ENCODE measurements at places on chromosomes 11 and 22.

- no peak for DNase-seq
Observed at GRCh38 chr11:29129844-29130243, 887.0 kb downstream of the KCNA4 start.

DNA sequence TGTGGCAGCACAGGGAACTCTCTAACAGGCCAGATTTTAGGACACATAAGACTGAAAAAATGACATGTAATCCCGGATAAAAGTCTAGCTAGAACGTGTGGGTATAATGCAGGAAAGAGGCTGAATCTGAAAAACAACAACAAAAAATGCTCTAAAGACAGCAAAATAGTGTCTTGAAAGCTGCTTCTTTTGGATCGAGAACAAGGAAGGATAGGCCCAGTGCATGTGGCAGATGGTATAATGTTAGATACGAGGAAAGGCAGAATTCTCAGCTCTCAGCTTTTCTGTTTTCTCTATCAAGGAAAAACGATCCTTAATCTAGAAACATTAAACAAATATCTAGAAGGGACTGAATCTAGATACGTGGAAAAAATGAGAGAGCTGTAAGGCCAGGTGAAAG lies 33.8 kb upstream of the PARVA start:
- DNase-seq: no peak

- DNase-seq: no peak
Observed at GRCh38 chr11:47415091-47415854, 6.9 kb downstream of the SLC39A13 start.

- no peak for DNase-seq
Observed at GRCh38 chr11:102026217-102026616, 21.0 kb upstream of the CFAP300 start.

DNA sequence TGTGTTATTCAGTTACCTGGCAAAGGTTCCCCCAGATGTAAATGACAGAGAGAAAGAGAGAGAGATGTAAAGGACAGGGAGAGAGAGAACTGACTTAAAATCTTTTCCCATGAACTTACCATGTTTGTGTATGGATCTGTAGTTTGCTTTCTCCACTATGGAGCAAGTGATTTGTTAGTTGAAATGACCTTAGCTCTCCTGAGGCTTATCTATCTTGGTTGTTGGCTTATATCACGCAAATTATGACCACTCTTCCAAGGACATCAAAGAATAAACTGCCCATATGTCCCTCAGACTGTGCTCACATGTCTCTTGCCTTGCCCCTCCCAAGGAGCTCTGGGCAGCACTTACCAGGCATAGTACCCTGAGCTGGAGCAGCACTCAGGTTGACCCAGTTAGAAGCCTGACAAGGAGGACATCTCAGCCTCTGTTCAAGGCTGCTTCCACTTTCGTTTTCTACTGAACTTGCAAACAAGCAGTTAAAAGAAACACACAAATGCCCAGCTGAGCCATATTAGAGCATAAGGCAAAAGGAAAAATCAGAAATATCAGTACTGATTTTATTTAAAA lies 95.3 kb upstream of the RCN1 start:
- no peak for DNase-seq

DNA sequence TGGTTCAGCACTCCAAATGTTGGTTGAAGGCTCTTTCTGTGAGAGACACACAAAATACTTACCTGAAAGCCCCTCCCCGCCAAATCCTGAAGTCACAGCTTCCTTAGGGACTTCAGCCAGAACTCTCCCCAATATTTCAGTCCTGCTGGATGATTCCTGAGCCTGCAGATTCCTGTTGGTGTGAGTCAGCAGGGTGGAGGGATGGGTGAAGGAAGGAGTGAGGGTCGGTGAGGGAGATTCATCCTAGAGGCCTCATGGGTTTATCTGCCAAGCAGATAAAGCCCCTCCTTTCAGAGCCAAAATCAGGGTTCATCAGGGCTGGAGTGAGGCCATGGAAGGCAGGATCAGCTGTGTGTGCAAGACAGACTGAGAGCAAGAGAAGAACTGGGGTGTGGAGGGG lies 37.9 kb downstream of the SMIM38 start:
- no peak for DNase-seq

- no peak for DNase-seq
Observed at GRCh38 chr11:107860688-107861087, 2.1 kb upstream of the SLC35F2 start.

DNA sequence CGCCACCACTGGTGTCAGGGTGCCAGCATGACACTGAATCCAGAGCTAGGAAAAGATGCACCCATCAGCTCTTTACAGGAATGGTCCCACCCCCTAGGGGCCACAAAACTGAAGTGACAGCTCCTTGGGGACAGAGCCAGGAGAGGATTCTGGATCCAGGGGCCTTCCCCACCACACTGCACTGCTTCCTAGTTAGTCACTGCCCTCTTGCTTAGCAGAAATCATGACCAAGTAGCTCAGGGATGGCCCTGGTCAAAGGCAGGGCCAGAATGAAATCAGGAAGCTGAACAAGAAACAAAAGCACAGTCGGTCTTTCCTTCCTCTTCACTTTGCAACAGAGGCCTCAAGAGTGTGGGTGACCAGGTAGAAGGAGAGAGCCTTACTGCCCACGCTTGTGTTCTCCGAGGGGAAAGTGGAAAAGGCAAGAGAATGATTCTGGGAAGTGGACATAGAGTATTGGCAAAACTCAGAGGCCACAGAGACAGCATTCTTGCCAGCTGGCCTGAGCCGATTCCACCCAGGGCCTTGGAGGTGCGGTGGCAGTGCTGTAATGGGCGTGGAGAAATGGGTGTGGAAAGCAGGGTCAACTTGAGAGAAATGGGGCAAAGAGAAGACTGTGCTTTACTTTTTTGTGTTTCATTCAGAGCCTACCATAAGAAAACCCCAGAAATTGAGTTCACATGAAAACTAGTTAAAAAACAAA lies 39.8 kb downstream of the KCNJ1 start:
- DNase-seq: no peak

GRCh38 chr11:117435326-117435725 lies 107.7 kb downstream of the CEP164 start:
- no peak for DNase-seq

DNA sequence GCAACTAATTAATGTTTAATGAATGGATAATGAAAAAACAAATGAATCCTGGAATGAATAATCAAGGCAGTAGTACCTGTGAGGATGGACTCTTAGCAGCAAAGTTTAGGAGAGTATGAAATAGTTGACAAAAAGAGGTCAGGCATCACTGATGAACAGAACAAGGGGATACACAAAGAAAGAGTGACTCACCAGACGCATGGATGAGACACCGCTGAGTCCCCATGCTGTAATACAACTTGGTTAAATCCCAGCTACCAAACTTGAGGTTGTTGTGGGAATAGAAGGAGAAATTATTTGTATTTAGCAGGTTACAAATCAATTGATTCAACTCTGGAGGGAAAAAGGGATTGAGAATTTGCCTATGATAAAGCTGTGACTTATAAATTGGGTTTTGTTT lies 976.9 kb upstream of the TENM4 start:
- no peak for DNase-seq

DNA sequence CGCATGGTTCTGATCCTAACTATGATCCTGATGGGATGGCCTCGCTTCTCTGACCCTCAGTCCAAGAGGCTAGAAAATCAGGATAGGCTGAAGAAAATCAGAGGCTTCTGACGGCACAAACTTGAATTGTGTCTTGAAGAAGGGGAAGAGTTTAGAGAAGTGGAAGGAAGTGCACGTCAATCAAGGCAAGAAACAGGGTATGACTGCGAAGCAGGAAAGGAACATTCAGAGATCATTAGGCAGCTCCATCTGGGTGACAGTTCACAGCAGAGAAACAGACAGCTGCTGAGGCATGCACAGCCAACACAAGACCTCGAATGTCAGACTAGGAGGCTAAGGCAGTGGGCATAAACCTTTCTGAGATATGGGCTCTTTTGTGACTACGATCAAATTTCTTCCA lies 29.3 kb downstream of the CLPB start:
- peak; percentile 10 for DNase-seq

Measured in stimulated activated CD8-positive, alpha-beta memory T cell treated with anti-CD3 and anti-CD28 coated beads, Interleukin-4, amount 100 ng/mL, for 48 hours (primary cell).